Head of caudate nucleus (tissue), 42 donors: ENCODE measurements at places on chromosomes 12 and 14.

- DNase-seq: no peak
Observed at GRCh38 chr14:33467971-33468370, 482.9 kb downstream of the EGLN3 start.

GRCh38 chr12:118271770-118272417, 100.8 kb downstream of the TAOK3 start:
- no peak for DNase-seq

DNA sequence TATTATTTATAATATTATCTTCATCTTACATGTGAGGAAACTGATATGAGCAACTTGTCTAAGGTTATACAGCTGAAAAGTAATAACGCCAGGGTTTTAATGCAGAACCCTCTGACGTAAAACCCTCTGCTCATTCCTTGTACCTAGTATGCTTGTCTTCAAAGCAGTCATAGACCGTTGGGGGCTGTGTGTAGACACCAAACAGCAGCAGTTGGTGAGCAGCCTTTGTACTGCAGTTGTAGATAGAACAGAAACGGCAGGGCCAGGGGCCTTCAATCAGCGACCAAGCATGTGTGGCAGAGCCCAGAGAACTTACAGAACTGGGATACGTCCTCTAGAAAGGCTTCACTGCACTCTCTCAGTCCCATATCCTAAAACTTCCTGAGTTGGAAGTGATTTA, 28.1 kb downstream of the EVL start:
- DNase-seq: no peak

GRCh38 chr12:42234970-42235369, 3.1 kb downstream of the YAF2 start:
- DNase-seq: no peak

DNA sequence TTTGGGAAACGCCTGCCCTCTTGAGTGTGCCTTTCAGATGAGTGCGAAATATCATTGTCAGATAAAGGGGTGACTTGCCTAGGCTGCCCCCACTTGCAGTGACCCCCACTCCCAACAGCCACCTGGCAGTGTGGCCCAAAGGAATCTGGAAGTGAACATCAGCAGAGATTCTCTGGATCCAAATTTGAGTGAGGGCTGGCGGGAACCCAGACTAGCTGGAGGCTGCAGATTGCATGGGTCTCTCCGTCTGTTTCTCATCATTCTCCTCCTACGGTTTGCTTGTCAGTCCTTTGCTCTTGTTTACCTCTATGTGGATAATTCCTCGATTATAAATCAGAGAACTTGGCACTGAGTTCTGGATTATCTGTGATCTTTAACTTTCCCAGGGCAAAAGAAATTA, 280.8 kb downstream of the ZFP36L1 start:
- DNase-seq: no peak

DNA sequence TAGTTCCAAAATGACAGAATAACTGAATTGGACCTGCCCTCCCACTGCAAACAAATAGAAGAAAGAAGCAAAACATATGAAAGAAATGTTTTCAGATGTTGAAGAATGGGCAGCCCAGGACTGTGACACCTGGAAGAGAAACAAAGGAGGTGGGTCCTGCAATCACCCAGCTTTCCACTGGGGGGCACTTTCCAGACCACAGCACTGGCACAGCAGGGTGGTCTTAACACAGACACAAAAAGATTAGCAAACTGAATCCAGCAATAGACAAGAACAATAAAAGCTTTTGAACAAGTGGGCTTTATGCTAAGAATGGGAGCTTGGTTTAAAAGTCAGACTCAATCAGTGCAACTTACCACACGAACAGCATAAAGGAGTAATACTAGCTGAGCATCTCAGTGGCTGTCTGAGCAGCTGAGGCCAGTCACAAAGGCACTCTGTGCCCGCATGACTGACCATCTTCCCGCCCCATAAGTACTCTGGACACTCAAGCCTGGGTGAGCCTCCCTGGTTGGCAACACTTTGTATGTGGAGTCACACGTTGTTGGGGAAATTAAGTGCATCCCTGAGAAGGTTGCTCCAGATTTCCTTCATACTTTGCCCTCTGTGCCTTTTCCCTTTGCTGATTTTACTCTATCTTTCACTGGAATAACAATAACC, 27.7 kb downstream of the JKAMP start:
- peak; percentile 27 for DNase-seq

- DNase-seq: no peak
Observed at GRCh38 chr12:25598956-25599355, 45.9 kb upstream of the LMNTD1 start.

- DNase-seq: no peak
Observed at GRCh38 chr12:48954841-48955501, 2.3 kb downstream of the ARF3 start.

DNA sequence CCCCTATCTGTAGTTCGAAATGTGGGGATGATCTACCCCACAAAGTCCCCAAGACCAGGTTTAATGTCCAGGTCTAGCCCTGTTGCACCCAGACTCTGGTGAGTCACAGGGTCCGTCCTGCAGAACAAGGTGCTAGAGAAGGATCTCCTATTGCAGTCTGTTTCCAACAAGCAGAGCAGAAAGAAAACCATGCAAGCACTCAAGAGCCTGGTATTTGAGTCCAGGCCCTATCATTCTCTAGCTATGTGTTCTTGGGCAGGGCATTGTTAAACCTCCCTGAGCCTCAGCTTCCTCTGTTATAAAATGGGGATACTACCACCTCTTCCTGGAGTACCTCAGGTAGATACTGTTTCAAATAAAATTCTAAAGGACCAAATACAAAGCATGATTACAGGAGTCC, 24.4 kb downstream of the MAP3K9 start:
- no peak for DNase-seq

DNA sequence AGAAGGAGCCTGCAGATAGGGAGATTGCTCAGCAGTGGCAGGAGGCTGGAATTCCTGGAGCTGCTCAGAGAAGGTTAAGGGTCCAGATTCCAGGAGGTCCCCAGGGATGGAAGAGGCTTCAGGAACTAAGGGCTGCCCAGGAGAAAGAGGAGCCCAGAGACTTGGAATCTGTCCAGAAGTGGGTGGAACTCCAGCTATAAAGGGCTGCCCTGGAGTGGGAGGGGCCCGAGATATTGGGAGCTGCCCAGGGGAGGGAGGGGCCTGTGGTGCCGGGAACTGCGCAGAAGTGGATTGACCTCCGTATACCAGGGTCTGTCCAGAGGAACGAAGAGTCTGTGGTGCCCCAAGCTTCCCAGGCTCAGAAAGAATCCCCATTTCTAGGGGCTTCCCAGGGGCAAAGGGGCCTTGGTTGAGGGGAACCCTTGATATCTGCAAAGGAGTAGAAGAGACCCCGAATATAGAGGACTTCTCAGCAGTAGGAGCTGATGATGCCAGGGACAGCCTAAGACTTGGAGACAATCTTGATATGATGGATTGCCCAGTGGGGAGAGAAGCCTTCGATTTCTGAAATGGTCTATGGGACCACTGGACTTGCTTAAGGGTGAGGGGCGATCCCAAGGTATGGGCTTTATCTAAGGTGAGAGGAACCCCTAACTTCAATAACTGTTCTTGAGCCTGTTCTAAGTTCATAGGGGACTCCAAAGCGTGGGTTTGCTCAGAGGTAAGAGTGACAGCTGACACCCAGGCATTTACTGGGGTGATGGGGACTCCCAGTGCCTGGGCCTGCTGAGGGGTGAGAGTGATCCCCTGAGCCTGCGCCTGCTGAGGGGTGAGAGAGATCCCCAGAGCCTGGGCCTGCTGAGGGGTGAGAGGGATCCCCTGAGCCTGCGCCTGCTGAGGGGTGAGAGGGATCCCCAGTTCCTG, 45.0 kb downstream of the FAM186A start:
- DNase-seq: no peak

GRCh38 chr14:96424109-96424989, 32.4 kb downstream of the AK7 start:
- DNase-seq: peak; percentile 50

- DNase-seq: peak; percentile 57
Observed at GRCh38 chr12:116236148-116236731, 41.3 kb downstream of the MED13L start.

GRCh38 chr14:102097441-102098135, 10.7 kb upstream of the HSP90AA1 start:
- DNase-seq: no peak

DNA sequence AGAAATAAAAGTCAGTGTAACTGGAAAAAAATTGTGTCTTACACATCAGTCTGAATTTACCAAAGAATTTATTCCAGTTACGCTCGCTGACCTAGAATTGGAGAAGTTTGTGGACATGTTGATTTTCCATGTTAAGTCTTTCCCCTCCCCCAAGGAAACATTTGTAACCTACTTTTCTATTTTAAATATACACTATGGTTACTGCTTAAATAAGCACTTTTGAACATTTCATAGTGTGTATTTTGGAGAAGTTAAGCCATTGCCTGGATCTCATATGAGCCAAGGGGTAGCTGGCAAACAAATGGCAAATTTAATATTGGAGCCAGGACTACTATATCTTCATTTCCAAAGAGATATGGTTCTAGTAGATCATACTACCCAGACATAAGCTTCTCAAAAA, 42.9 kb upstream of the NT5DC3 start:
- DNase-seq: no peak

DNA sequence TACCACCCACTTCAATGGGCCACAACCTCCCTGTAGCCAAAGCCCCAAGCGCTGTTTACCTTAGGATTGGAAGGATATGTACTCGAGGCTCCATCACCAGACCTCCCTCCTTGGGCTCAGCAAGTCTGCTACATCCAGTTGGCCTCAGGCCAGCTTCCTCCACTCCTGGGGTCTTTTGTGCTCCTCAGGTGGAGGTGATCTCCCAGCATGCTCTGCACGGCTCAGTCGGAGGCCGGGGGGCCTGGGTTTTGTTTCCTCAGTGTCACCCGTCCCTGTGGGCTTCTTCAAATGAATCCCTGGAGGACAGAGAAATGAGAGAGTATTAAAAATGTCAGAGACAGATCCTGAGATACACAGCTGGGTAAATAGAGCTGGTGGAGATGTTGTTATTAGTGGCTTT, 723.1 kb upstream of the TBX3 start:
- DNase-seq: no peak

GRCh38 chr12:112828541-112828940, 37.0 kb downstream of the RPH3A start:
- no peak for DNase-seq

DNA sequence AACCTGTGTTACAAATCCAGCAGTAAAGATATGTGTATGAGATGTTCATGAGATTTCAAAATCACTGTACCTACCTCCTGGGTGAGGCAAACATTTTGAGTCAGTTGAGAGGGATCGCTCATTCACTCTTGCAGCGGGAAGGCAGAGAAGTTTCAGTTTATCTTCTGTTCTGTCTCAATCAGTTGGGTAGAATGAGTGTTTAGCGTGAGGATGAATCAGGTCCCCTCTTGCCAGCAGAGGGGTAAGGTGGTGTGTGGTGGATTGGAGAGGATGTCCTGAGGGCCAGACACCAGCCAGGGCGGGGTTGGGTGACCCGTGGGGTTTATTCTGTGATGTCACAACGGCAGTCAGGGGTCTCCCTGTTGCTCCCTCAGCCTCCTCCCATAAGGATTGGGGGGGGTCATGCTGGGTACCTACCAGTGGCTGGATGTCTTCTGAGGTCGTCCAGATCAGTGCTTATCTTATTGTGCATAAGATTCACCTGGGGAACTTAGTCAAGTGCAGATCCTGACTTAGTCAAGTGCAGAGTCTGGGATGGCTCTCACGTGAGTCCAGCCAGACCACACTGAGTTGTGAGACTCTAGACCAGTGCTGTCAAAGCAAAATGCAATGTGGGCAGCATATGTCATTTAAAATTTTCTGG, at the start of gene GSG1:
TSS of gene GSG1 (minus strand) at position 277 of the 643 bp plus-strand sequence. CDS start at position 122, 155 bp downstream.
- no peak for DNase-seq

DNA sequence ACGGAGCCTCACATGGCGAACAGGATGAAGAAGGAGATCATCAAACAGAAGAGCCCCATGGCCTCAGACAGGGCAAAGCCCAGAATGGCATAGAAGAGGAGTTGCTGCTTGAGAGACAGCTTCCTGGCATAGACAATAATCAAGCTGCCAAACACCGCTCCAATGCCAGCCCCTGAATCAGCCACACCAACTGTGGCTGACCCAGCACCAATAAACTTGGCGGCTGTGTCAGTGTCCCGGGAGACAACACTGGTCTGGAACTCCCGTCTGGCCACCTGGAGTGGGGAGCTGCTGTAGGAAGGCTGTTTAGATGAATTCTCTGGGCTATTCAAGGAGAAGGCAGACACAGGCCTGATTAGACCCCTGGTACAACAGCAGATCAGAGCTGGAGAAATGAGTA, 100.1 kb downstream of the HEATR5A start:
- DNase-seq: peak; percentile 16

DNA sequence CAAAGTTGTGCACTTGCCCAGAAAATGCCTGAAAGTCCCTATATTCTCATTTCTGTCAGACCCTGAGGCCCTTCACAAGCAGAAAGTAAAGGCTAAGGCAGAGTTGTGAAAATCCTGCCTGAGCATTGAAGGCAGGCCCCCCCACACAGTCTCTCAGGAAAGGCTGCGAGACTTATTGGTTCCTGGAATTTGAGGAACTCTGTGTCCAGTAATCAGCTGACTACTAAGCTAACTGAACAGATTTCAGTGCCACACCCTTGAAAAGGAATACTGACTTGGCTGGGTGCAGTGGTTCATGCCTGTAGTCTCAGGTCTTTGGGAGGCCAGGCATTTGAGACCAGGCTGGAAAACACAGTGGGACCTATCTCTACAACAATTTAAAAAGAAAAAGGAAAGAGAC, 21.1 kb upstream of the PPP2R5E start:
- no peak for DNase-seq

- no peak for DNase-seq
Observed at GRCh38 chr12:123931686-123932321, 40.8 kb downstream of the CCDC92 start.

GRCh38 chr12:66144791-66145754, 14.5 kb upstream of the LLPH start:
- DNase-seq: no peak

DNA sequence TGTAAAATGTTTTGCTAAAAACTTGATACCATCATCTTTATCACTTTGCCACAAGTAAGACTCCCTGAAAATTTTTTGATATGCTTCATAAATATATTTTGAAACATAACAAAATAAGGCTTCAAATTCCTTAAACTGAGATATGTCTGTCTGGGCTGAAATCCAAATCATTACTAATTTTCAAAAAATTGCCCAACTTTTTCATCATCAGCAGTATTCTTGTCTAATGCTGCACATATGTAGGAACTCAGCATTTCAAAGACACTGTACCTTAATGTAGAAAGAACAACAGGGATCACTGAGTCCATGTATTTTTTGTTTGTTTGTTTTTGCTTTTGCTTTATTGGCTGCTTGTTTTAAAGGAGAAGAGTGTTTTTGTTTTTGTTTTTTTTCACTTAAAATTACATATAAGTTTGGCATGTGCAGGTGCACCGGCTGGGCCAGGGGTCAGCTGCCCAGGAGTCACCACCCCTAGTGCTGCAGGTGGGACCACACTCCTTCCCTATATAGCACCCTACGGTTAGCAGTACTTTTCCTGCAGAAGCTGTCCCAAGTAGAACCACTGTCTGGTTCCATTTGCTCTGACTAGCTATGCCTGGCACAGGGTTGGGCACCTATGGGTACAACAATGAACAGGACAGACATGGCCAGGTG, 231.2 kb downstream of the PIK3C2G start:
- DNase-seq: no peak
